ENCODE measurements at places on chromosomes 13 and 19. TPM values are rescaled to one million over a fixed set of nuclear protein-coding genes. Genes with fewer than 3 reads are reported as not detected.

DNA sequence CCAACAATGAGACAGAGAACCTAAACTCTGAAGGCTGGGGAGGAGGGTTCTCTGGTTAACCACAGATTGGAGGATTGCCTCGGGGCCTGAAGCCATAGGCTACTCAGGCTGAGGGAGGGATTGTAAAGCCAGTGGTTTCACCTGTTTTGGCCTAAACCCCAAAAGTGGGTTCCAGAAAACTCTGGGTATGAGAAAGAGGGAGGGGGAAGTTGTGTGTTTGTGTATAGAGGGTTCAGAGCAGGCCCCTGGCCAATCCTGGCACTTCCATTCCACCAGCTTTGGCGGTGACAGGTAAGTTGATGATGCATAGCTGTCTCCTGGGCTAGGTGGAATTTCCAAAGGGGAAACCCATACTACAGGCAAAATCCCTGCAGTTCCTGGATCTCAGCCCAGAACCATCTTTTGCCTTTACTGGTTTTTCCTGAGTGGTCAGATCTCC lies 13.5 kb upstream of the CCDC97 start:
- peaks cover 9% of the 10 kb centered on the region for H3K36me3 ChIP-seq
- peaks cover 12% of the 10 kb centered on the region for H3K4me1 ChIP-seq
- H3K27ac ChIP-seq = peak overlapping the region; percentile 42
- no peak for DNase-seq
- no peak overlapping the region for H3K4me3 ChIP-seq

DNA sequence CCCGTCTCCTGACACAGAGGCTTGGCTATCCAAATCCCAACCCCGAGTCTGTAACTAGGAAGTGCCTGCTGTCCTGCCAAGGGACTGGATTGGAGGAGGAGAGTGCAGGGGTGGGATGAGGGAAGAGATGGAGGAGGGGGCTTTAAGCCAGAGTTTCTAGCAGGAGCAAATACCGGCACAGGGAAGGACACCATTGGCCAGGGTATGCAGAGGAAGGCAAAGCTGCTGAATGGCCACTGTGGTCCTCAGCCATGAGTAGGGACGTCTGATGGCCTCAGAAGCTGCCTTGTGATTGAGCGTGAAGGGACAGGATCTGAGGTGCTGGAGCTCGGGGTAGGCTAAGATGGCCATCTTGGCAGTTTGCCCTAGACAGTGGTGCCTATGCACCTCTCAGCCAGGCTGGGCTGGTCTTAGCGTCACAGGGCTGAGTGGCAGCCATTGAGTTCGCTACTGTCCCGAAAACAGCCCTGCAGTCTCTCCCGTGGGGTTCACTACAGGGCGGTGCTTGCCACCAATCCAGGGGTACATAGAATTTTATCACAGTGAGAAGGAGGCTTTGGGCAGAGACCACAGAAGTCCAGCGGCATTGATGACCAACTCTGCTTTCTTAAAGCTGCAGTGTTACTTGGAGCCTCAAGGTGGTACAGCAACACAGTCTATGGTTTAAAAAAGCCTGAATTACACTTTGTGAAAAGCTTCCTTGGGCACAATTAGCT lies 61.8 kb downstream of the AKAP11 start:
- DNase-seq = no peak
- no peaks in the 10 kb centered on the region for H3K4me1 ChIP-seq
- H3K27ac ChIP-seq = no peak overlapping the region
- H3K27me3 ChIP-seq = no peaks in the 10 kb centered on the region
- no peaks in the 10 kb centered on the region for H3K36me3 ChIP-seq

GRCh38 chr19:14475251-14476073 lies at the start of gene PTGER1:
Gene PTGER1 (minus strand): TSS chr19:14475354. CDS start chr19:14474320, 1,034 bp downstream.
- H3K4me1 ChIP-seq = peaks cover 5% of the 10 kb centered on the region
- H3K36me3 ChIP-seq = no peaks in the 10 kb centered on the region
- no peak within 1 kb of the TSS for H3K4me3 ChIP-seq

GRCh38 chr13:33207615-33207961 lies 78.0 kb downstream of the STARD13 start:
- H3K36me3 ChIP-seq = no peaks in the 10 kb centered on the region
- no peak overlapping the region for H3K4me3 ChIP-seq
- peak; percentile 25 for DNase-seq
- H3K27me3 ChIP-seq = no peaks in the 10 kb centered on the region
- H3K4me1 ChIP-seq = peaks cover 37% of the 10 kb centered on the region

The NECTIN2 gene
- polyA plus RNA-seq = 93.6 TPM
